ENCODE measurements at places on chromosomes 7 and 10.

DNA sequence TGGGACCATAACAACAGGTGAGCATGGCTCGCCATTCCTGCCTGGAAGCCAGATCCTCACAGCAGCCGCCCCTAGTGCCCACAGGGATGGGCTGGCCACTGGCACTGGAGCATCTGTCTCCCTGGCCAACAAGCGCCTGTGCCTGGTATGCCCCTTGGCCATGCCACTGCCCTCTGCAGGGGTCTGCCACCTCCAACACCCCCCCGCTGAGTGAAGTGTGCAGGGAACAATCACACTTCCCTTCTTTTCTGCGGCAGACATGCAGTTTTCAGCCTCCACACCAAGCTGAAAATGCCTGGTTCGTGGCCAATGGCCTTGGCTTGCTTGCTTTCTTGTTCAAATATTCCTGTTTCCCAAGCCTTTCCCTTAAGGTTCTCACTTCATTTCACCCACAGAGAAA is 50.7 kb downstream of the HSPA12A start:
- DNase-seq = no peak

DNA sequence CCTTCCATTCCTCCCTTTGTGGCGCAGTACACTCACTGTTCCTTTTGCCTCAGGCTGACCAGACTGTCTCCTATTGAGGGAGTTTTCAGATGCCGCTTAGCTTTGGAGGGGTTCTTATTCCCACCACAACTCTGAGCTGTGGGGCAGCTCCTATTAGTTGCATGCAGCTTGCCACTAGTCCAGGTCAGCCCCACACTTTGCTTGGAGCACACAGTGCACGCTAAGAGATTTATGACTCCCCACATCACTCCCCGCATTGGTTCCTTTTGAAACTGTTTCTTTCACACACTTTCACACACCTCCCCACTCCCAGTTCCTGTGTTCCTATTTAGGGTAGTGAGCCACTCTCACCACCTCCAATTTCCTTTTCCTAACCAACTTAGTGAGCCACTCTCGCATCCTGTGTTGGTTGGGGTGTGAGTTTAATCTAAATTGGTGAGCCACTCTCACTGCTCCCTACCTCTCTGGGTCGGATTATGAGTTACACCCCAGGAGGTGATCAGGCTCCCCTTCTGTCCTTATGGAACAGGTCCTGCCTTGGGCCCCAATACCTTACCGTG is 10.4 kb upstream of the ZNF485 start:
- DNase-seq = no peak

GRCh38 chr7:140425718-140426117 is 21.9 kb downstream of the RAB19 start:
- no peak for DNase-seq

GRCh38 chr10:58913717-58914116 is 262.7 kb upstream of the PHYHIPL start:
- no peak for DNase-seq

- DNase-seq = no peak
Observed at GRCh38 chr7:83640731-83641537, 8.0 kb downstream of the SEMA3E start.

DNA sequence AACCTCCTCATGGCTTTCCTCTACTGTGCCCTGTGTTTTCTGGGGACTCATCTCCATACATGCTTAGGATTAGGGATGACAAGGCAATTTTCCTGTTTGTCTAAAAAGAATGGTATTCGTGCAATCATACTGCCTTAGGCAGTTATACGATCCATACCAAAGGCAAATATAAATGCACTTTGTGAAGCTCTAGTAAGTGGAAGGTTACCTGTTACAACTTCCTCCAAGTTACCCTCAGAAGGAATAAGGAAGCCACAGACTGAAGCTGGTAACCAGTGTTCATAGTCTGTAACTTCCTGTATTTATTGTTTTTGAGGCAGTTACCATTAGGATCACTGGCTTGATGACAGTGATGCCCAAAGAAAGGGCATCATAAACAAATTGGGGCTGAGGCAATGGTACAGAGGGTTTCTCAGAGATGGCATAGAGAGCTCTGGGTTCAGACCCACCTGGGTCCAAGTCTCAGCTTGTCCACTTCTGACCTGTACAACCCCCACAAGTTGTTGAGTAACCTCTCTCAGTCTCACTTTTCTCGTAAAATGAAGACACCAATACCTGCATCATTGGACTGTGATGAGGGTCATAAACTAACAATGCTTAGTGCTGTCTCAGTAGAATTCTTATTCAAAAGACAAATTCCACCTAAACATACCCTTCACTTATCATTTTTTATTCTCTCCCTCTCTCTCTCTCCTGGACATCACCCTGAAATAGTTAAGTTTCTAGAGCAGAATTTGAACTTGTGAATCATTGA is 138.2 kb downstream of the ELMO1 start:
- no peak for DNase-seq

- DNase-seq = no peak
Observed at GRCh38 chr7:157684157-157684908, 347.5 kb downstream of the DNAJB6 start.

GRCh38 chr7:91091631-91092030 is 172.6 kb upstream of the FZD1 start:
- no peak for DNase-seq

DNA sequence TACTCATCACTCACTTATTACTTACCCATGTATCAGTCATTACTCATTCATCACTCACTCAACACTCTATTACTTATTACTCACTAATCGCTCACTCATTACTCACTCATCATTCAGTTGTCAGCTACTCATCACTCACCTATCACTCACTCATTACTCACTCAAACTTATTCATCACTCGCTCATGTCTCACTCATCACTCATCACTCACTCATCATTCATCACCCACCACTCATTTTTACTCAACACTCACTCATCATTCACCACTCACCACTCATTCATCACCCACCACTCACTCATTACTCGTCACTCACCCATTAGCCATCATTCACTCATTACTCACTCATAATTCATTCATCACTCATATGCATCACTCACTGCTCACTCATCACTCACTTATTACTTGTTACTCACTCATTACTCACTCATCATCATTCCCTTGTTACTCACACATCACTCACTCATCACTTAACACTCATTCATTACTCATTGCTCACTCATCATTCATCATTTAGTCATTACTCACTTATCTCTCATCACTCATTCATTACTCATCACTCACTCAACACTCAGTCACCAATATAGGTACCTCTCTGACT is 237.9 kb downstream of the ADARB2 start:
- DNase-seq = no peak
